A549 treated with CpdA at 1 μM for 4 hours (cell line): ENCODE measurements at places on chromosomes 2 and 18. TPM values are rescaled to one million over a fixed set of nuclear protein-coding genes. Genes with fewer than 3 reads are reported as not detected.

Gene ANKRD62
- total RNA-seq, result not detected in 5 replicates

Gene SKOR2
- not detected in 5 replicates for total RNA-seq

Gene IL1A
- 0.12 to 0.16 TPM (median 0.14 TPM) in 4 of 5 replicates, not detected in the other for total RNA-seq

Gene SLC9A4
- total RNA-seq, result not detected in 5 replicates

Gene STAM2
- 7.6 to 11.9 TPM (median 9.9 TPM) in 5 replicates for total RNA-seq
